Muscle of leg (tissue), 16 donors: ENCODE measurements at places on chromosomes 12 and 14. TPM values are rescaled to one million over a fixed set of nuclear protein-coding genes. Genes with fewer than 3 reads are reported as not detected.

The CNOT2 gene
- 75.9 TPM for polyA plus RNA-seq

DNA sequence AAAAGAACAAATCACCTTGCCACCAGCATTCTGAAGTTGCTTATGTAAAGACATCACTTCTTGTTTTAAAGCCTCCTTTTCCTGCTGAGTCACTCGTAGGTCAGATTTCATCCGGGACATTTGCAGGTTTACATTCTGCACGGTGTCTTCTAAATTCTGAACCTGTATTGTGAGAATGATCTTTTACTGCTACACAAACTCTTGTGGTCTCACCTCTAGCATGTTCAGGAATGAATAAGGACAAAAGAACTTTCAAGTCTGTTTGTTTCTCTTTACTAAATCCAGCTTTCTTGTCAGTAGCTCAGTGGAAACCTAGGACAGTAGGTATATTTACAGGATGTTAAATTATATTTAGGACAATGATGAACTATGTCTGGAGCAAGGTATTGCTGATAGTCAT lies 73.5 kb upstream of the SAV1 start:
- DNase-seq: no peak

The CFAP54 gene
- 0.25 TPM for polyA plus RNA-seq

The PEX5 gene
- 38.4 TPM for polyA plus RNA-seq

- no peak for DNase-seq
These were observed 7.4 kb downstream of the OAS2 start for GRCh38 chr12:112985642-112986290.

- DNase-seq: no peak
These were observed 29.5 kb upstream of the FBXO34 start for GRCh38 chr14:55241673-55242072.

GRCh38 chr14:55850825-55851241 lies 267.4 kb upstream of the PELI2 start:
- no peak for DNase-seq

DNA sequence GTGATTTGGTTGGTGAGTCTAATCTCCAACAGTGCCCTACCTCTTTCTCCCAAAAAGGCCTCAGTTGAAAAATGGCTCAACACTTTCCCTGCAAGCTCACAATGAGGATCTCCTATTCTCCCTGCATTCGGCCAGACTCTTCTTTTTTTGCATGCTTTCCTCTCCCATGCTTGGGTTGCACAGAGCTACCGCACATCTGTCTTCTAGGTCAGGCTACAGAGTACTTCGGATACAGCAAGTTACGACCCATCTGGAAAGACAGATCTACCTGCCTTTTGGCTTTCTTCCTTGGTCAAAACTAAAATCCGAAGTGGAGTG lies 305 bp upstream of the SLC16A7 start:
- DNase-seq: no peak

The APOF gene
- polyA plus RNA-seq: not detected

DNA sequence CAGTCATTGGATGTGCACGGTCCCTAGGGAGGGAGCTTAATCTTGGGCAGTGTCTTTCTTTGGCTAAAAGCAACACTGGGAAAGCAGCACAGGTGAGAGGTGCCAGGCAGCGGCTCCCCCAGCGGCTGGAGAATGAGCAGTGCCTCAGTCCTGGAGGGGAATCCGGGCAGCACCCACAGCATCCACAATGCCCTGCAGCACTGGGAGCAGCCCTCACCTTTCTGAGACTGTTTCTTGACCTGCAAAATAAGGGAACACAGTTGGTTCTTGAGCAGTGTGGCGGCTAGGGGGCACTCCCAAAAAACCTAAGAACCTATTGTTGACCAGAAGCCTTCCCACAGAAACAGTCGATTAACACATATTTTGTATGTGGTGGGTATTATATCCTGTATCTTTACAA lies 75.8 kb downstream of the SINHCAF start:
- DNase-seq: no peak

- DNase-seq: no peak
These were observed 2.1 kb downstream of the TDP1 start for GRCh38 chr14:89957791-89958190.
